MCF 10A (cell line): ENCODE measurements at places on chromosomes 16 and 17. TPM values are rescaled to one million over a fixed set of nuclear protein-coding genes. Genes with fewer than 3 reads are reported as not detected.
A peak's percentile ranks its signal among the peaks of the same experiment; 100 is the strongest.

The PMM2 gene
- 59.4 and 60.6 TPM in 2 replicates for total RNA-seq

The PITPNM3 gene
- total RNA-seq = 22.8 and 30.6 TPM in 2 replicates

The NPW gene
- 4.9 and 7.7 TPM in 2 replicates for total RNA-seq

The C17orf107 gene
- total RNA-seq = 3.6 and 4.3 TPM in 2 replicates

The TEX19 gene
- not detected in 2 replicates for total RNA-seq

The PARD6A gene
- 3.2 and 4.5 TPM in 2 replicates for total RNA-seq

The SLC5A2 gene
- not detected in 2 replicates for total RNA-seq

The CHRNE gene
- not detected in 2 replicates for total RNA-seq

The TOX3 gene
- total RNA-seq = not detected in 2 replicates

The KRT39 gene
- total RNA-seq = not detected in 2 replicates

The AHSP gene
- total RNA-seq = not detected in 2 replicates

The CDH5 gene
- total RNA-seq = not detected in 2 replicates

The PPP1R1B gene
- total RNA-seq = not detected in 2 replicates

The CCL5 gene
- not detected in 2 replicates for total RNA-seq

The CCL2 gene
- total RNA-seq = 0.59 and 1.0 TPM in 2 replicates

GRCh38 chr16:11603331-11603750 is 16.6 kb upstream of the LITAF start:
- DNase-seq = no peak

GRCh38 chr17:44820631-44821212 is 9.4 kb downstream of the GJC1 start:
- DNase-seq = peak; percentile 79

DNA sequence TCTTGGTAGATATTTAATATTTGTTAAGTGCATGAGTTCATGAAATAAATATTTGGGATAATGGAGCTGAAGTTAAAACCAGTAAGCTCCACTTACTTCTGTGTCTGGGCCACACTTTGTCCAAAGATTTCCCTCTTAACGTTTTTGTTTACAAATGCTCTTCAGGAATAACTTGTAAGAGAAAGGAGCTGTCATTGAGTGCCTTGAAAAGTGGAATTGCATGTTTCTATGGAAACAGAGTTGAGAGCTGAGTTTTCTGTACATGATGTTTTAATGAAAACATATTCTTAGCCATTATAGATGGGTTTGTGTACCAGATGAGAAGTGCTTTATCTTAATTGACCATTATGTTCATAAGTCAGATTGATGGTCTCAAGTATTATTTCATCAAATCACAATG is 1045.4 kb upstream of the EEF2KMT start:
- no peak for DNase-seq

DNA sequence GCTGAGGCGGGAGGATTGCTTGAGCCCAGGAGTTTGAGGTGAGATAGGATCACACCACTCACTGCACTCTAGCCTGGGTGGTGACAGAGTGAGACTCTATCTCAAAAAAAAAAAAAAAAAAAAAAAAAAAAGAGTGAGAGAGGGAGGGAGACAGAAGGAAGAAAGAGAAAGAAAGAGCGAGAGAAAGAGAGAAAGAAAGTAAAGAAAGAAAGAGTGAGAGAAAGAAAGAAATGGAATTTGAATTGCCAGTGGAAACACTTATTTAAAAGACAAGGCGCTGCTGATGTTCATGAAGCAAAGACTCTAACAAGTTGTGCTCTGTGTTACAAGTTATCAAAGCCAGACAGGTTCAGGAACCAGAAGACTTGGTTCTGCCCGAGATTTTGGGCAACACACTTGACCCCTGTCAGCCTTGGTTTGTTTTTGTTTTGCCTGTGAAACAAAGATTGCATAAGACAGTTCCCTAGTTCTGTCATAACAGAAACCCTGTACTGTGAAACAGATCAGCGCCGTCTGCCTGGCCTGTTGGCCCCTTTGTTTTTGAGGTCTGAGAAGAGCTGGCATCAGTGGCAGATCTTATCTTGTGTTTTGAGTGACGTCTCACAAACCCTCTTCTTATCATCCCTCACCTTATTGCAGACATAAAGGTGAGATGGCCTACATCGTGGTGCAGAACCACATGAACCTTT is 55.4 kb upstream of the ENDOV start:
- DNase-seq = no peak

GRCh38 chr16:17258848-17259713 is 211.7 kb downstream of the XYLT1 start:
- DNase-seq = no peak

DNA sequence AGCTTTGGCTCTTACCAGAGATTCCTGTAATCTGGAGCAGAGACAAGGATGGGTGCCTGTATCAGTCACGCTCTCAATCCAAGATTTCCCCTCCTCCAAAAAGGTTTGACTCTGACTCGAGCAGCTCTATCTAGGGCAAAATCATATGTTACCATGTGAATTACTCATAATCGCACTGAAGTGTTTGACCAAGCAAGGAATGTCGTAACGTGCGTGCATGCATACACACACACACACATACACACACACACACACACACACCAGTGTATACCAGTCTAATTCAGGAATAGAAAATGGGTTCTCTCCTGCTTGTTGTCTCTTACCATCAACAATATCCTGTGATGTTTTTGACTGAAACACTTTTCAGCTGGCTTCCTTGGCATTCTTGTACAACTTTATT is 835.1 kb downstream of the KCNJ2 start:
- no peak for DNase-seq

GRCh38 chr17:19578545-19578944 is 44.9 kb downstream of the SLC47A1 start:
- no peak for DNase-seq

DNA sequence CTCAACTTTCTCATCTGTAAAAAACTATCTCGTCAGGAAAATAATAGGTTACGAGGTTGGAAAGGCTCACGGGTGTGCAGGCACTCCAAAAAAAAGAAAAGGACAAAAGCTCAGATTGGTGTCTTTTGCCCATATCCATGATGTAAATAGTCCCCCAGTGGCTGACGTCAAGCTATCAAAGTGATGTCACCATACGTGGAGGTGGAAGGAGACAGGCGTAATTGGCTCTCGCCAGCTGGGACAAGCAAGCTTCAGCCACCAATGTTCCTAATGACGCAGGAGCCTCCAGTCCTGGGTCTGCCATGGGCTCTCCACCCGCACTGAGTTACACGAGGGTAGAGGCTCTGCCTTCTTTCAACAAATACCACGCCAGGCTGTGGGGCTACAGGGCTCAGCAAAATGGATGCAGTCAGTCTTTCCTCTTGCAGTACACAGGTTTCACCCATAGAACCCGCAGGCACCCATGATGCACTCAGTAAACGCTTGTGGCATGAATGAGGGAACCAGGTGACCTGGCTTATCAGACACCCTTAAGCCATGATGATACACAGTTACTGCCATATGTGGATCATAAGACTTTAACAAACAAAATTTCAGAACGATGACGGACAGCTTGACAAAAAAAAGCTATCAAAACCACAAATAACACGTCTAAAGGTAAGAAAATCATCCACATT is 50.5 kb downstream of the COTL1 start:
- DNase-seq = no peak

DNA sequence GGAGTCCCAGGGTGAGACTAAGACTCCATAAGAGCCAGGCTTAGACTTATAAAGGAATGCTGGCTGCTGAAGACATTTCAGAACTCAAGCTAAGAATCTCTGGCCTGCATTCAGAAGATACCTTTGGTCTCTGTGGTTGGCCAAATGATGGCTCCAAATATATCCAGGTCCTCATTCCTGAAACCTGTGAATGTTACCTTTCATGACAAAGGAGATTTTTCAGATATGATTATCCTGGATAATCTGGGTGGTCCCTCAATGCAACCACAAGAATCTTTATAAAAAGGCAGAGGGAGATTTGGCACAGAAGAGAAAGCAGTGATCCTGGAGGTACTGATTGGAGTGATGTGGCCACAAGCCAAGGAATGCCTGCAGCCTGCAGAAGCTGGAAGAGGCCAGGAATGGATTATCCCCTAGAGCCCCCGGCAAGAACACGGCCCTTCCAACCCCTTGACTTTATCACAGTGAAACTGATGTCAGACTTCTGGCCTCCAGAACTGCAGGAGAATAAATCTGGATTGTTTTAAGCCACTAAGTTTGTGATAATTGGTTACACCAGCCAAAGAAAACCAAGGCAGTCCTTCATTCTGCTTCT is 253.3 kb downstream of the SLC39A11 start:
- no peak for DNase-seq

DNA sequence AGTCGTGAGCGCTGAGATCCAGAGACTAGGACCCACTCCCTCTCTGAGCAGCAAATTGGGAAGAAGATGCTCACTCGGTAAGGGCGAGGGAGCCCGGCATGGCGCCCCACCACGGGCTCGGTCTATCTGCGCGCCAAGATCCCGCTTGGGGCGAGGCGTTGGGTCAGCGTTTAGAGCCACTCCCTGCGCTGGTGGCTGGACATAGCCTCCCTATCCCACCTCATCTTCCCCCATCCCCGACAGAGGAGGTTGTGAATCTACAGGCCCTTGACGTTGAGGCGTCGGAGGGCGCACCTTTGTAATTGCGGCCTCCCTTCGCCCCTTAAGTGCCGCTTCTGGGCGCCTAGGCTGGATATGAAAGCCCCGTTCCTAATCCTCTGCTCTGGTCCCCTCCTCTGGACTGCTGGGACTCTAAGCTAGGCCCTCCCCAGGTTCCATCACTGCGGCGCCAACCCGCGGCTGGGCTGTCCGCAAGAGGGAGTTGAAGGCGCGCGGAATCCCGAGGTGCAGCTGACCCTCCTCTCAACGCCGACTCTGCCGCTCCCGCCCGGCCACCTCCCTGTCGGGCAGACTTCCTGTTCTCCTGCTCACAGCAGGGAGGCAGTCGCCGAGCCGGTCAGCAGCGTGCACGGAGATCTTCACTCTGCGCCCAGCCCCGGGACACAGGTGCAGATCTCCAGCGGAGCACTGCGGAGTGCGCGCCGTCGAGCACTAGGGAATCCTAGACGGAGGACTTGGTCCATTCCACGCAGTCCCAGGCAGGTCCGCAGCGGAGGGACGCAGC is 16.1 kb upstream of the HOXB9 start:
- no peak for DNase-seq

- DNase-seq = no peak
Measured at GRCh38 chr17:16197276-16197675, 18.1 kb downstream of the NCOR1 start.

GRCh38 chr17:35879773-35880654 is at the start of gene CCL5:
CCL5 (minus strand) TSS chr17:35880360.
- DNase-seq = no peak

- no peak for DNase-seq
Measured at GRCh38 chr16:61684541-61684940, 351.7 kb downstream of the CDH8 start.

- peak; percentile 70 for DNase-seq
Measured at GRCh38 chr16:2194852-2195321, 1.5 kb downstream of the CASKIN1 start.

- no peak for DNase-seq
Measured at GRCh38 chr17:39938140-39938869, 10.8 kb downstream of the LRRC3C start.

- no peak for DNase-seq
Measured at GRCh38 chr17:46890638-46891037, 32.3 kb upstream of the GOSR2 start.

- DNase-seq = no peak
Measured at GRCh38 chr17:72523491-72523890, 402.7 kb downstream of the SOX9 start.

DNA sequence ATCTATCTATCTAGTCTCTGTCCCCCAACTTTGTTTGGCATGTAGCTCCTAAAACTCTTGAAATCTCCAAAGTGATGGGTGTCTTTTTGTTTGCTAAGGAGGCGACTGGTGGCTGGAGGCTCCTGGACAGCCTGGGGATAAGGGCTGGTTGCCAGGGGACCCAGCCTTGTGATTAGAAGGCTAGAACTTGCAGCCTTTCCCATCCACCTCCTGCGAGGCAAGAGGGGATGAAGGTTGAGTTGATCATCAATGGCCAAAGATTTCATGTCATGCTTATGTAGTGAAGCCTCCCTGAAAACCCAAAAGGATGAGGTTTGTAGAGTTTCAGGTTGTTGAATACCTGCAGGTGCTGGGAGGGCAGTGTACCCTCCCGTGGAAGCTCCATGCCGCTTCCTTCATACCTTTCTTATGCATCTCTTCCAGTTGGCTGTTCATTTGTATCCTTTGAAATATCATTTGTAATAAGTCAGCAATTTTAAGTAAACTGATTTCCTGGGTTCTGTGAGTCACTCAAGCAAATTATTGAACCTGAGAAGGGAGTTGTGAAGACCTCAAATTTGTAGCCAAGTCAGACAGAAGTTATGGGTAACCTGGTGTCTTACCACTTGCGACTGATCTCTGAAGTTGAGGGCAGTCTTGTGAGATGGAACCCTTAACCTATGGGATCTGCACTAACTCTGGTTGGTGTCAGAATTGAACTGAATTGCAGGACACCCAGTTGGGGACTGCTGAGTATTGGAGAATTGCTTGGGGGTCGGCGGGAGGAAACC is 202.4 kb downstream of the SEC14L1 start:
- DNase-seq = no peak

GRCh38 chr17:343211-343610 is 9.4 kb downstream of the RPH3AL start:
- DNase-seq = no peak

DNA sequence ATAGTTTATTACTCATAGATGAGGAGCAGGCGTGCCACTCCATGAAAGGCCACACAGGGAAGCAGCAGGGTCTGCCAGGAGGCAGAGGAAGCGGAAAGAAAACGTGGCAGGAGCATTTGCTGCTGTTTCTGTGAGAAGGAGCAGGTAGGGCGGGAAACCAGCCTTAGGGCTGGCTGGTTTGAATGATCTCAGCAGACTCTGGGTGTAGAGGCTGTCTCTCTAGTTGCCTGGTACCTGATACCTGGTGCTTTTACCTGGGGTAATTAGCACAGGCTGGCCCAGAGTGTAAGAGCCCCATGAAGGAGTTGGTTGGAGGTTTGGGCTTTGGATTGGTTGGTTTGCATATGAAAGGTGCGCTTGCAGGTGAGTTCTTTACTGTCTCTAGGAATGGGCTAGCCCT is 205.0 kb upstream of the CACNG3 start:
- no peak for DNase-seq

- DNase-seq = peak; percentile 97
Measured at GRCh38 chr16:3022208-3022683, 1.5 kb downstream of the HCFC1R1 start.

DNA sequence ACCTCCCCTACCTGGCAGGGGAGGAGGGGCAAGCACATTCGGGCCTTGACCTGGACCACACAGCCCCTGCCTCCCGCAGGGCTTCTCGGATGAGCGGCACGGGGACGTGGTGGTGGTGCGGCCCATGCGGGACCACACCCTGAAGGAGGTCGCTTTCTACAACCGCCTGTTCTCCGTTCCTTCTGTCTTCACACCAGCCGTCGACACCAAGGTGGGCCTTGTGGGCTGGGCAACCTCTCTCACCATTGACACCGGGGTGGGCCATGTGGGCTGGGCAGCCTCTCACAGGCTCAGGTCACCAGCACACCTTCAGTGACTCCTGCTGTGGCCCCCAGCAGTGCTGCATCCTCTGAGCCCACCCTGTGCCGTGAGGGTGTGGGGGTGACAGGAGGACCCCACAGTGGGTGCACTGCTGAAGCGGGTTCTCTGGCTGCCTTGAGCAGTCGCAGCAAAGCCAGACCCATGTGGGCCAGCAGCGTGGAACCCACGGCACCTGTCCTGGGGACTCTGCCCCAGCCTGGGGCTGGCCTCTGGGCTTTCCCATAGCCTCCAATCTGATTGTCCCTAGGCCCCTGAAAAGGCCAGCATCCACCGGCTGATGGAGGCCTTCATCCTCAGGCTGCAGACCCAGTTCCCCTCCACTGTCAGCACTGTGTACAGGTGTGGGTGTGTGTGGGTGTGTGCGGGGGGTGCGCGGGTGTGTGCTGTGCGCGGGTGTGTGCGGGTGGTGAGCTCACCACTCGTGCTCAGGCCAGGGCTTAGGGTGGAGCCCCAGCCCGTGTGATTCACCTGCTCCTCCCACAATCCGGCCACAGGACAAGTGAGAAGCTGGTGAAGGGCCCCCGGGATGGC is 7.5 kb downstream of the CTU2 start:
- no peak for DNase-seq
